ENCODE measurements at places on chromosomes 5 and 9. TPM values are rescaled to one million over a fixed set of nuclear protein-coding genes. Genes with fewer than 3 reads are reported as not detected.
A peak's percentile ranks its signal among the peaks of the same experiment; 100 is the strongest.

GRCh38 chr5:138542180-138542955, 668 bp downstream of the ETF1 start:
- no peaks in the 10 kb centered on the region for H3K27me3 ChIP-seq
- H3K4me3 ChIP-seq: peak overlapping the region; percentile 76
- H3K4me1 ChIP-seq: peaks cover 6% of the 10 kb centered on the region
- DNase-seq: peak; percentile 11
- H3K36me3 ChIP-seq: no peaks in the 10 kb centered on the region

SHISAL2B gene
- polyA plus RNA-seq: not detected

AJM1 gene
- 1.5 TPM for polyA plus RNA-seq

GRCh38 chr9:132199056-132199455, 37.2 kb downstream of the NTNG2 start:
- H3K4me3 ChIP-seq: no peak overlapping the region
- no peaks in the 10 kb centered on the region for H3K4me1 ChIP-seq
- no peak for DNase-seq
- no peak overlapping the region for H3K27ac ChIP-seq
- H3K27me3 ChIP-seq: peaks cover 35% of the 10 kb centered on the region

PCDHA13 gene
- not detected for polyA plus RNA-seq

DNA sequence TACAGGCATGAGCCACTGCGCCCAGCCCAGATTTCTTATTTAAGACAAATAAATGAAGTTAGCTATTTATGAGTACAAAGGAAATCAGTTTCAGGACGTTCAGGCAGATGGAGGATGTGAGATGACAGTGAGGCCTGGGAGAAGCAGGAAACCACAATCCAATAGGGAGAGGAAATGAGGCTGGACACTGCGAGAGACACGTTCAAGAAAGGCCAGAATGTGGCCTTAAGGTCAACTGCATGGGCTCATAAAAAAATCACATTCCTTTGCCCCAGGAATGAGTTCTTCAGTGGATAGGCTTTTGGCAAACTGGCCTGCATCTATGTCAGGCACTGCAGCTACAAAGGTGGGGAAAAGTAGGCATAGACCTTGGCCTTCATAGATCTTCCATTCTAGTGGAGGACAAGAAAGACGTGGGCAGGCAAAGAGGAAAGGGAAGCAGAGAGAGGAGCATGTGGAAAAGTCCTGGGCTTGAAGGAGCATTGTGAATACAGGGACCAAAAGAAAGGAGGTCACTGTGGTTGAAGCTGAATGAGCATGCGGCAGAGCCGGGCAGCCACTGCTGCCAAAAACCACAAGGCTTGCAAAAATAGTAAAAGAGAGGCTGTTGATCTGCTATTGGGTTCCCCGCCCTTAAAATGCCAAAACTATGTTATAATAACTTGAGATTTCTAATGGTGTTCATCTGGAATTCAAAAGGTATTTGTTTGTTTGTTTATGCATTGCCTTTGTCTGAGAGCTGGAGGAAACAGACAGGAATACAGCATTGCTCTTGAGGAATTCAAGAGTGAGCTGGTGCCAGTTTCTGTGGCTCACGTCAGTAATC, 133.0 kb downstream of the GNA14 start:
- H3K36me3 ChIP-seq: no peaks in the 10 kb centered on the region
- DNase-seq: no peak
- H3K4me3 ChIP-seq: no peak overlapping the region

- H3K36me3 ChIP-seq: no peaks in the 10 kb centered on the region
- H3K4me1 ChIP-seq: no peaks in the 10 kb centered on the region
- no peaks in the 10 kb centered on the region for H3K27me3 ChIP-seq
- H3K4me3 ChIP-seq: no peak overlapping the region
- DNase-seq: no peak
Observed at GRCh38 chr9:72983512-72984225, 30.8 kb upstream of the ALDH1A1 start.

- no peaks in the 10 kb centered on the region for H3K36me3 ChIP-seq
- H3K4me3 ChIP-seq: no peak overlapping the region
- DNase-seq: no peak
- H3K27ac ChIP-seq: no peak overlapping the region
- no peaks in the 10 kb centered on the region for H3K27me3 ChIP-seq
Observed at GRCh38 chr5:122780296-122780695, 5.4 kb downstream of the SNX2 start.

GRCh38 chr5:144712090-144712489, 541.4 kb downstream of the KCTD16 start:
- H3K27ac ChIP-seq: no peak overlapping the region
- H3K4me3 ChIP-seq: no peak overlapping the region

DNA sequence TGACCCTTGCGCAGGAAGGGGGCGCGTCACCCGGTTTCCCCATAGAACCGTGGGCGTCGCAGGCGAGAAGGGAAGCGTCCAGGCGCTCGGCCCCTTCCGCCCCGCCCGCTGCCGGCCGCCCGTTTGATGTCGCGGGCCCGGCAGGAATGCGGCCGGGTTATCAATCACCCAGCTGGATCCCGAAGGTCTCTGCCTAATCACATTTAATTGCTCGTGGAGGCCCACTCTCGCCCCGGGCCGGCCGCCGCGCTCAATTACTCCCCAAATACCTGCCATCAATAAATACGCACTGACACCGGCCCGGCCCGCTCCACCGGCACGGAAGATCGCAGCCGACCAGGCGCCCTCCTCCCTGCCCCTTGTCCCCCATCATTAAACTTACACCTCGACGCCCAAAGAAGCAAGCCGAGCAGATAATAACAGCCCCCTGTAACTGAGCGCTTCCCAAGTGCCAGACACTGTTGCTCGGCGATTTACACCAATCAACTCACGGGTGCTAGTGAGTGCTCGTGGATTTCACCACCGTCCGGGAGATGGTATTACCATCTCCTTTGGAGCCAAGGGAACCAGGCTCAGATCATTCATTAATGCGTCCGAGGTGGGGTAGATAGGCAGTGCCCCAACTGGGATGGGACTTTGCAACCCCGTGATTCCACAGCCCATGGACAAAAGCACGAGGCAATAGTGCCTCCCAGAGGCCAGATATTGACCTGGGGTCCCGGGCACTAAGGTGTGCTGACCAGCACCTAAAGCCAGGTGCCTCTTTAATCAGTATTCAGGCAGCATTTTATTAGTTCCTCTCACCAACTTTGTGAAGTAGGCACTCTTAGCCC, 11.3 kb downstream of the MSX2 start:
- no peak for DNase-seq
- H3K4me1 ChIP-seq: peaks cover 6% of the 10 kb centered on the region
- peak overlapping the region; percentile 2 for H3K4me3 ChIP-seq
- peaks cover 27% of the 10 kb centered on the region for H3K27me3 ChIP-seq

DNA sequence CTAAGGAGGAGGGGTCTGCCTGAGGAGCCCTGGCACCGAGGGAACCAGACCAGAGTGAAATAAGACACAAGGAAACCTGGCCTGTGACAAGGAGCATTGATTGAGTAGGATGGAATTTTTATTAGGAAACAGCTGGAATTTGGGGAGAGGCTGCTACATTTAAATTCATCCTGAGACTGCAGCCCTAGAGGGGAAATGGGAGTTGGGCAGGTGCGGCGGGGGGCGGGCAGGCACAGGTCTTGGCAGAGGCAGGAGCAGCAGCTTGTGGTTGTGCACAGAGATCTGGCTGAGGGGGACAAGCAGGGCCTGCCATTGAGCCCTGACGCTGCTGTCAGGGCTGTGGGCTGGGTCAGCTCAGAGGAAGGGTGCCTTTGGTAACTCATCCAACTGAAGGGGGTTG, 71.6 kb downstream of the PCDH1 start:
- H3K4me1 ChIP-seq: no peaks in the 10 kb centered on the region
- H3K27ac ChIP-seq: no peak overlapping the region
- DNase-seq: no peak
- no peaks in the 10 kb centered on the region for H3K36me3 ChIP-seq
- H3K27me3 ChIP-seq: peaks cover 88% of the 10 kb centered on the region

ATP10B gene
- not detected for polyA plus RNA-seq

NTNG2 gene
- polyA plus RNA-seq: 0.84 TPM

PRDM9 gene
- not detected for polyA plus RNA-seq

CA9 gene
- polyA plus RNA-seq: 3.9 TPM

- no peak for DNase-seq
- H3K27ac ChIP-seq: no peak overlapping the region
- no peaks in the 10 kb centered on the region for H3K36me3 ChIP-seq
- peaks cover 29% of the 10 kb centered on the region for H3K27me3 ChIP-seq
- no peak overlapping the region for H3K4me3 ChIP-seq
Observed at GRCh38 chr9:135790356-135790755, 88.4 kb downstream of the KCNT1 start.

DNA sequence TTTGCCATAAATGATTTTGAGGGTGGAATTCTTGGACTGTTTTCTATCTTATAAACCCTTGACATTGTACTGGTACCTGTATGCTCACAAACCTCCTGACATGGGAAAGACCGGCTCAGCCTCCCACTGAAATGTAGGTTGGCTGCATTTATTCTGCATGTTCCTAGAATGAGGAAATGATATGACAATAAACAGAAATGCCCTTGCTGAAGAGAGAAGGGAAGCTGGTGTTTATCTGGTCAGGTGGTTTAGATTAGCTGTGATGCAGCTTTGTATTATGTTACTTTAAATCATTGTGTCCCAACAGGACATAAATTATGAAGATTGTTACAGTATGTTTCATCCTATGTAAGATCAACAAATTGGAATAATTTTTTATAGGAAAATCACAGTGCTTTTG, 23.1 kb upstream of the CATSPER3 start:
- DNase-seq: peak; percentile 39
- no peaks in the 10 kb centered on the region for H3K36me3 ChIP-seq
- H3K27ac ChIP-seq: no peak overlapping the region
- no peaks in the 10 kb centered on the region for H3K27me3 ChIP-seq
- peaks cover 7% of the 10 kb centered on the region for H3K4me1 ChIP-seq

TICAM2 gene
- polyA plus RNA-seq: 3.4 TPM

DNA sequence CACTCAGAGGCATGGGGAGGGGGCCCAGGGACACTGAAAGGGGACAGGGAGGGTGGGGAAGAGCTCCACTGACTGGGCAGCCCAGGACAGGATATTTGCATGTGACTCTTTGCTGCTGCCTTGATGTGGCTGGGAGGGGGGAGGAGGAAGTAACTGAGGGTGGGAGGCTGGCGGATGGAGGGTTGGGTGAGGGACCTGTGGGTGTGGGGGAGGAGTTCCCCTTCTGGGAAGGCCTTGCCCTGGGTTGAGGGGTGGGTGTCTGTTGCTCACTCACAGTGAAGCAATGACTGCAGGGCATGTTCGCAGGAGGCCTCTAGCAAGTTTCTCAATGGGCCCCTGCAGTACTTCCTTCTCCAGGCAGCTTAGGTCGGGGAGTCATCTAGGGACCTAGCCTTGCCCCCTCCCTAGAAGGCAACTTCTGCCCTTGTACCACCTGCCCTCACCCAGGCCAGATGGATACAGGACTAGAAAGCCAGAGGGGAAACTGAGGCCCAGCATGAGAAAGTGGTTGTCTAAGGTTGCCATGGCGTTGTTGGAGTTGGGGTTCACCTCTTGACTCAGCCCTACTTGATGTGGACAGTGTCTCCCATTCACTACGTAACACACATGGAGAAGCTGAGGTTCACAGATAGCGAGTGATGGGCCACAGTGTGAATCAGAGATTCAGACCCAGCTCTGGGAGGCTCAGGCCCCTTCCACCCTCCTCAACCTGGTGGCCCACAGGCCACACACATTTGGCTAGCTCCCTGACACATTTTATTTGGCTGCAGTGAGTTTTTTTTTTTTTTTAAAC, 3.0 kb downstream of the GRK6 start:
- H3K4me1 ChIP-seq: peaks cover 13% of the 10 kb centered on the region
- peaks cover 23% of the 10 kb centered on the region for H3K36me3 ChIP-seq
- no peaks in the 10 kb centered on the region for H3K27me3 ChIP-seq

CDH6 gene
- polyA plus RNA-seq: 69.1 TPM

IL5 gene
- not detected for polyA plus RNA-seq

- H3K4me3 ChIP-seq: no peak overlapping the region
- H3K27ac ChIP-seq: no peak overlapping the region
- H3K27me3 ChIP-seq: peaks cover 5% of the 10 kb centered on the region
- H3K36me3 ChIP-seq: no peaks in the 10 kb centered on the region
- DNase-seq: no peak
- no peaks in the 10 kb centered on the region for H3K4me1 ChIP-seq
Observed at GRCh38 chr9:14095277-14095676, 218.7 kb downstream of the NFIB start.

DNA sequence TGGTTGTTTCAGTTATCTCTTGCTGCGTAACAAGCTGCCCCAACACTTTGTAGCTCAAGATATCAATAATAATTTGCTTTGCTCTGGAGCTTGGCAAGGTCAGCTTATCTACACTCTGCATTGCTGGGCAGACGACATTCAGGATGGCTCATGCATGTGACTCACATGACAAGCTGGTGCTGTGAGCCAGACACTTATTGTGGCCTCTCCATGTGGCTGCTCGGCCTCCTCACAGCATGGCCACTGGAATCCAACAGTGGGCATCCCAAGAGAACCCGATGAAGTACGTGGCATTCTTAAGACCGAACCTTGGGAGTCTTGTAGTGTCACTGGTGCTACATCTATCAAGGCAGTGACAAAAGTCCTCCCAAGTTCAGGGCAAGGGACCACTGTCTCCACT, 94.2 kb upstream of the MVB12B start:
- H3K36me3 ChIP-seq: no peaks in the 10 kb centered on the region
- peaks cover 35% of the 10 kb centered on the region for H3K27me3 ChIP-seq
- DNase-seq: no peak
- H3K4me1 ChIP-seq: no peaks in the 10 kb centered on the region
- H3K4me3 ChIP-seq: no peak overlapping the region
- no peak overlapping the region for H3K27ac ChIP-seq

GRCh38 chr5:35678661-35679060, 61.0 kb downstream of the SPEF2 start:
- no peak overlapping the region for H3K27ac ChIP-seq
- no peaks in the 10 kb centered on the region for H3K4me1 ChIP-seq
- no peak overlapping the region for H3K4me3 ChIP-seq
- H3K36me3 ChIP-seq: no peaks in the 10 kb centered on the region
- no peak for DNase-seq
- no peaks in the 10 kb centered on the region for H3K27me3 ChIP-seq

- no peaks in the 10 kb centered on the region for H3K36me3 ChIP-seq
- H3K4me1 ChIP-seq: no peaks in the 10 kb centered on the region
- H3K27ac ChIP-seq: no peak overlapping the region
- no peak for DNase-seq
- H3K4me3 ChIP-seq: no peak overlapping the region
- no peaks in the 10 kb centered on the region for H3K27me3 ChIP-seq
Observed at GRCh38 chr5:175696139-175696854, 38.4 kb downstream of the HRH2 start.

DNA sequence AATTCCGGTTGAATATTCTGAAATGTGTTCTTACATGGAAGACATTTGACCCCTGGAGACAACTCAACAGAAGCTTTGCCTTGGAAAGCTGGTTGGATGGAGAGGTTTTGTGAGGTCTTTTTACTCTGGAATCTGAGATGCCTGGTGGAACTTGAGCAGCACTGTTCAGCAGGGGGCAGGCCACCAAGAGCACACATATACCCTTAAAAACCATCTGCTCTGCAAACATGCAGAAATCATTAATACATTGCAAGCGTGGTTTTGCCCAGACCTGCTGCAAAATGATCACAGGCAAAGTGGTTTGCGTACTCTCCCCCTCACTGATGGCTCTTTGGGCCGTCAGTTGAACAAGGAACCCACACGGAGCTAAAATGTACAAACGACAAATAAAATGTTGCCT, 32.8 kb upstream of the DAP start:
- H3K4me1 ChIP-seq: peaks cover 7% of the 10 kb centered on the region
- H3K36me3 ChIP-seq: no peaks in the 10 kb centered on the region
- no peak overlapping the region for H3K27ac ChIP-seq

GRCh38 chr5:59317023-59317773, 576.3 kb downstream of the PDE4D start:
- H3K4me1 ChIP-seq: peaks cover 5% of the 10 kb centered on the region
- H3K27ac ChIP-seq: no peak overlapping the region
- no peaks in the 10 kb centered on the region for H3K27me3 ChIP-seq
- no peak overlapping the region for H3K4me3 ChIP-seq

CAPSL gene
- polyA plus RNA-seq: 0.09 TPM

All from IMR-90 (cell line).